ENCODE measurements at places on chromosomes 7 and 10.
A peak's percentile ranks its signal among the peaks of the same experiment; 100 is the strongest.

DNA sequence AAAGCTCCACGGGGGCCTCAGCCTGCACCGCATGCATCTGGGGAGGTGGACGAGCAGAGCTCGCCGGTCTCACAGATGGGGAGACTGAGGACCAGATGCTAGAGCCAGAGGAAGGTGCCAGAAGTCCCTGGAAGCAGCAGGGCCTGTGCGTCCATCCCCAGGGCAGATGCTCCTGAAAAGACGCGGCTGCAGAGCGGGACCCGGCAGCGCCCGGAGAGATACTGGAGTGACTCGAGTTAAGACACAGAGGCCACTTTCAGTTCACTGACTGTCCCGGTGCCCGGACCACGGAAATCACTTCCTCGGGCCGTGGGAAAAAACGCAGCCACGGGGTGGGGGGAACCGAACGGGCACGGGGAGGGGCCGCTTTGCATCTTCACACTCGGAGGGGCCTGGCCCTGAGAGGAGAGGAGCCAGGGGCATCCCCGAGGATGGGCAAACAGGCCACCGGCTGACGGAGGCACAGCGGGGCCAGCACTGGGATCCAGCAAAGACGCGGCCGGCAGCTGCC is 85.4 kb downstream of the FOXL3 start:
- DNase-seq: no peak

DNA sequence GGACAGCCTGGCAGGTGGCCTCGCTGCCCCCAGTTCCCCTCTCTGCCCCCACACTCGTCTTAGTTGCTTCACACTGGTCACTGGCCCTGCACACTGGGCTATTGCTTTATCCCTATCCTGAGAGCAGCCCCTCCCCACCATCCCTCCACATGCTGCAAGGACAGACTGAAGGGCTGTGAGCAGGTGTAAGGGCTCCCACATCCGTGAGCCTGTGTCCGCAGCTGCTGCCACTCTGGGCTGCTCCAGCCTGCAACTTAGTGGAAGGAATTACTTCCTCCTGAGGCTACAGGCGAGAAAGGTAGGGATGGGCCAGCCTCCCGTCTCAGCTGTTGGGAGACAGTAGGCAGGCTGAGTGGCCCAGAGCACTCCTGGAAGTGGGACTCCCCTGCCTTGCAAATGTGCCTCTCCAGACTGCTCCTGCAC is 3.8 kb downstream of the RARRES2 start:
- peak; percentile 48 for DNase-seq

DNA sequence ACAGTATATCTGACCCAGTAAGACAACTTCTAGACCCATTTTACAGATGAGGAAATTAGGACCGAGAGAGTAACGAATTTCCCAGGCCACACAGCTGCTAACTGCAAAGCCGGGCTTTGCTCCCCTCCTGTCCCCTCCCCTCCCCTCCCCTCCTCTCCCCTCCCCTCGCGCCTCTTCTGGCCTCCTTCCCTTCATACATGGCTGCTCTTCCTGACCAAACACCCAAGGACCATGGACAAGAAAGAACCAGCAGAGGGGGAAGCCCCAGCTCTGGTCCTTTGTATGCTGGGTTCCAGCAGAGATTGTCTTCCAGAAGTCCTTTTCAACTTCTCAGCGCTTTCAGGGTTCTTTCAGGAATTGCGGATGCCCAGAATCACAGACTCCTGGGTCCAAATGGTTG is 3.6 kb upstream of the TMEM72 start:
- DNase-seq: no peak

DNA sequence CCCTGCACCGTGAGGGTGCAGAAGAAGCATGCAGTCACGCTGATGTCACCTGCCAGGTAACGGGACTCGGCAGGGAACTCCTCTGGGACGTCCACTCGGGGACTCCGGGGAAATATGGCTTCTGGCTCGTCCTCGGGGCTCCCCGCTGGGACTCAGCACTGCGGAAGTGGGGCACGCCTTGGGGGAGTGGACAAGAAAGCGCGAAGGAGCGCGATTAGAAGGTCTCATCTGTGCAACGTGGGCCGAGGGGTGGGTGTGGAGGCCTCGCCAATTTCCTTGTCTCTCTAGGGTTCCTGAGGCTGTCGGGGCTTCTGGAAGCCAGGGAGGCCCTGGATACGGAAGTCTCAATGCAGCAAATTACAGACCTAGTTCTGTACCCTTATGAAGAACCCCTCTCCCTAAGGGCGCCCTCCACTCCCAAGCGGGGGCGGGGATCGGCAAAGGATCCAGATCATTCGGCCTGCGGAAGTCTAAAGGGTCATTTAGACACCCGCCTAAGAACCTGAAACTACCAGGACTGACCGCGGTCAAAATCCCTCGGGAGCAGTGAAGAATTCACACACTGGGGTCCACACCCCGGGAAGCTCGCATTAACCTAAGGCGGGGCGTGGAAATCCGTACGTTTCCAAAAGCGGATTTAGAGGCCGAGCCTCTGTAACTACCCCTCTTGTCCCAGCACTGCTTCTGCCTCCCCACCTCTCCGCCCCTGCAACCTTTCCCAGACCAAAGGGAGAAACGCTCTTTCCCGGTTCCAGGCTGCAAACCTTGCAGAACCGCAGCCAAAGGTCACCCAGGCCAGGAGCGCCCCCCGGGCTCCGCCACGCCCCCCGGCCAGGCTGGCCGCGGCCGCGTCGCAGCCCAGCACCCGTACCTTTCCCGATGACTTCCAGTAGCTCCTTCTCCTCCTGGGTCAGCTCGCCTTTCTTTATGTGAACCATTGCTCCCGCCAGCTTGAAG is 640 bp downstream of the ANKMY2 start:
- DNase-seq: peak; percentile 51

Measured in NCI-H187 (cell line).